M059J (cell line): ENCODE measurements at places on chromosomes 1 and 21. TPM values are rescaled to one million over a fixed set of nuclear protein-coding genes. Genes with fewer than 3 reads are reported as not detected.

DNA sequence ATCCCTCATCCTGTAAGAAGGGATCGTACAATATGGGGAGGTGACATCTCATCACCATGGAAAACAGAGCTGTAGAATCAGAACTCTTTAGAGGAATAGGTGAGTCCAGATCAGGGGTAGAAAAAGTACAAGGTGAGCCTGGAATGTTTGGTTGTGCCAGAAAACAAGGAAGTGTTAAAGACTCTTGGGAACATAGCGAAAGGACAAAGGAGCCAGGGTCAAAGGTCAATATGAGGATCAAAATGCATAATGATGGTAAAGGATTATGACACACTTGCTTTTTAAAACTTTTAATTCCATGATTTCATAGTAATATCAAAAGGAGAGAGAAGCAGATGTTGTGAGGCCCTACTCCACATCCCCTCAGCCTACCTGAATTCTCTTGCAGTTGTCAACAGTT, 19.2 kb upstream of the TRIM33 start:
- no peak for DNase-seq

GRCh38 chr1:165927169-165927568, 99.8 kb downstream of the UCK2 start:
- DNase-seq = no peak

The TMPRSS15 gene
- 0.17 and 0.91 TPM in 2 replicates for total RNA-seq

- DNase-seq = peak; percentile 76
Measured at GRCh38 chr1:27045973-27046558, 33.4 kb upstream of the TENT5B start.

GRCh38 chr1:226541631-226542622, 6.6 kb upstream of the STUM start:
- DNase-seq = peak; percentile 20
